NCI-H2029 (cell line): ENCODE measurements at places on chromosomes 1 and 21.

- DNase-seq: no peak
Measured at GRCh38 chr1:31785020-31785946, 21.1 kb upstream of the ADGRB2 start.

DNA sequence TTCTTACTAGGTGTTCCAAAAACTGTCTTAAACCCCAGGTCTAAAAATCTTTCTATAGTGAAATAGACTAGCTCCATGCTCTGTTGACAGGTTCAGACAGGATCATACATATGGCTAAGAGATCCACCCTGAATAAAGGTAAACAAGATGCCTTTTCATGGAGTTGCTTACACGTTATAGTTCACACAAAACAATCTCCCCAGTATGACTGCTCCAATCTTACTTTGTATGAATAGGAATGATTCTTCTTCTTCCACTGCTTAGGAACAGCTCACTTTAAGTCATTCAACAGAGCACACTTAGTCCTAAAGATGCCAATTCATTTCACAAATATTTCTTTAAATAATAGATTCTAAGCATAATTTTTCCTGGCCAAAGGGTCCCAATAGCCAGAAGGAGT, 16.0 kb downstream of the ELK4 start:
- no peak for DNase-seq

- DNase-seq: no peak
Measured at GRCh38 chr1:221444346-221444745, 297.5 kb downstream of the DUSP10 start.

DNA sequence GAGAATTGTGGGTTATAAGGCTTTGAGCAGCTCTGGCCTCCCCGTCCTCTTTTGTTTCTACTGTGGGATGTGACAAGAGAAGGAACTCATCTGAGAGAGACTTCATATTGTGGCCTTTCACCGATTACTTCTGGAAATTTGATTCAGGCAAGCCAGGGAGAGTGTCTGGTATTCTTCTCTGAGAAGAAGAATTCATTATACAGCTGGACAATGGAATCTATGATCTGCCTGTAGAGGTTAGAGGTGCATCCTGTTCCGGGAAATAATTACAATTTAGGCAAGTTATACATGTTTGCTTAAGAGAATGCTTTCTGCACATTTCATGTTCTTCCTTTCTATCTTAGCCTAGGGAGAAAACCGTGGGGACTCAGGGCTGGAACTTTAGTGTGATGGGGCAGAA, 12.8 kb upstream of the RNU1-2 start:
- no peak for DNase-seq

DNA sequence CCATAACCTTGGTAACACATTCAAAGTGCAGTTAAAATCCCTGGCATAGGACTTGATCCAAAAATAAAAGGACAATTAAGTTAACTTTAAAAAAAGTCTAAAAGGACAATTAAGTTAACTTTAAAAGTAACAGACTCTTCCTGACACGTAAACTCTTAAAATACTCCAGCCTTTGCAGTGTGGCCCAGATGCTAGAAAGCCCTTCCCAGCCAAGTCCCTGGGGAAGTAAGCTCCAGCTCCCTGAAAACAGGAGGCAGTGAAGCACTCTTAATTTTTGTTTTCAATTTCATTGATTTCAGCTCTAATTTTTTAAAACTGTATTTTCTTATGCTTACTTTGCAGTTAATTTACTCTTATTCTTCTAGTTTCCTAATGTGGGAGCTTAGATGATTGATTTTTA, 5.1 kb upstream of the AIM2 start:
- no peak for DNase-seq
